Smooth muscle cell of bladder (primary cell): ENCODE measurements at places on chromosomes 2 and 18. TPM values are rescaled to one million over a fixed set of nuclear protein-coding genes. Genes with fewer than 3 reads are reported as not detected.

Gene SCYGR4
- total RNA-seq = 0.09 TPM in 1 of 2 replicates, not detected in the other

Gene BBS5
- 4.7 and 6.6 TPM in 2 replicates for total RNA-seq

Gene ANKRD30B
- under 0.01 and 0.09 TPM in 2 replicates for total RNA-seq

Gene CROCC2
- total RNA-seq = 0.09 and 0.14 TPM in 2 replicates

Gene SULT1C4
- total RNA-seq = 0.37 TPM in 1 of 2 replicates, not detected in the other

Gene ERFE
- 1.7 and 7.3 TPM in 2 replicates for total RNA-seq

Gene CREG2
- total RNA-seq = 0.14 and 0.65 TPM in 2 replicates

Gene SLC11A1
- 0.14 and 0.28 TPM in 2 replicates for total RNA-seq

Gene TMBIM1
- total RNA-seq = 144 and 208 TPM in 2 replicates

Gene CXCR4
- 0.92 TPM in 1 of 2 replicates, not detected in the other for total RNA-seq

Gene FZD7
- total RNA-seq = 68.4 and 109 TPM in 2 replicates

Gene ABHD1
- not detected in 2 replicates for total RNA-seq

Gene ELOA2
- under 0.01 TPM in 1 of 2 replicates, not detected in the other for total RNA-seq

Gene SLC5A6
- total RNA-seq = 11.5 and 14.7 TPM in 2 replicates

Gene KATNAL2
- total RNA-seq = 3.4 and 3.6 TPM in 2 replicates

Gene GPR155
- 4.8 and 6.1 TPM in 2 replicates for total RNA-seq

Gene THSD7B
- 0.09 TPM in 1 of 2 replicates, not detected in the other for total RNA-seq

Gene DSG1
- total RNA-seq = not detected in 2 replicates

Gene TRIM43
- not detected in 2 replicates for total RNA-seq

Gene SLC9A4
- total RNA-seq = under 0.01 TPM in 1 of 2 replicates, not detected in the other

Gene CFAP210
- total RNA-seq = under 0.01 TPM in 1 of 2 replicates, not detected in the other
